NCI-H2107 (cell line): ENCODE measurements at places on chromosomes 1 and 21.

DNA sequence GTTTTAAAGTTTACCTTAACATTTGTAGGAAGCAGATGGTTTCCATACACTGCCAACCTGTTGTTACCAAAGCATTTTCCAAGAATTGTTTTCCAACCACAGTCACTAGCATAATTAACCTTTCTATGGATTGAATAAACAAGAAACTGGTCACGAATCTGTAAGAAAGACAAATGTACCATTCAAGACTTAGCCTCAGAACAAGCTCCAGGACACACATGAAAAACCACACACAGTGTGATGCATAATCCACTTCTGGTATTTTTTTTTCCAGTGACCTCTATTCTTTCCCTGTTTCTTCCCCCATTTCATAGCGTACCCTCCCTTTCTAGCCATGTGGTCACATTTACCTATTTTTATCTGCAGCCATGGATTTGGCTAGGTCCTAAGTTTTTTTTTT lies 29.6 kb upstream of the C1orf87 start:
- no peak for DNase-seq

DNA sequence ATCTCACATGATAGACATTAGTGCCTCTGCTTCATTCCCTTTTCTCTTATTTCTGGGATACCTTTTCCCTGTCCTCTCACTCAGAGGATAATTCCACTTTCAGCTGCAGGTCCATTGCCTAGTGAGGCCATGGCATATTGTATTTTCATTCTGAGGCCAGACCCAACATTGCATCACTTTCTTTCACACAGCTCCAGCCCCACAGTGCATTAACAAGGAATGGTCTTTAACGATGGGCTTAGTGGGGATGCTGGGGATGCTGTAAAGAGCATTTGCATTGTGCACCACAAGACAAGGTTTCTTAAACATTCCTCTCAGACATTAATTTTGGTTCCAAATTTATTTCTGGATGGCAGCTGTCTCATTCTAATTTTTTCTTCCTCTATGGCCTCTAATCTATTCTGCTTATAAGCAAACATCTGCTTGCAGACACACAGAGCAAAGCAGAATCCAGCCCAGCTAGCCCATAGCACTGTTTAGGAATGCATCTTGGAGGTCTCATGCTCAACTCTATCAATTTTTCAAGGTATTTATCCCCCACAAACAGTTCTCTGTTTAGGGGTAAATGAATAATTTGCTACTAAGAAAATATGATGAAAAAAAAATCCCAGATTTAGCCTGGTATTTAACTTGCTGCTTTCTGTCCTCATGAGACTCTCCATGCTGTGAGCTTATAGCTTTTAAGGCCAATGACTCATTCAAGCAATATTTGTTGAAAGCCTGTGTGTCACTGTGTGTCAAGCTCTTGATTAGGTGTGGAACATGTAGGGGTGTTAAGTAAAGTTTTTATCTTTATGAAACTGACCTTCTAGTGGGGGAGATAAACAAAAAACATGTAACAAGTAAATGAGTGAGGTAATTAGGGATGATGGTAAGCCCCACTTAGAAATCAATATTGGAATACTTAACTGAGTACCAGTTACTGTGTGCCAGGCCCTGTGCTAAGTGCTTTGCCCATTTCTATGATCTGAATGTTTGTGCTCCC lies 44.5 kb upstream of the CCDC190 start:
- DNase-seq = no peak

GRCh38 chr21:45471525-45472221 lies 66.7 kb downstream of the COL18A1 start:
- no peak for DNase-seq

DNA sequence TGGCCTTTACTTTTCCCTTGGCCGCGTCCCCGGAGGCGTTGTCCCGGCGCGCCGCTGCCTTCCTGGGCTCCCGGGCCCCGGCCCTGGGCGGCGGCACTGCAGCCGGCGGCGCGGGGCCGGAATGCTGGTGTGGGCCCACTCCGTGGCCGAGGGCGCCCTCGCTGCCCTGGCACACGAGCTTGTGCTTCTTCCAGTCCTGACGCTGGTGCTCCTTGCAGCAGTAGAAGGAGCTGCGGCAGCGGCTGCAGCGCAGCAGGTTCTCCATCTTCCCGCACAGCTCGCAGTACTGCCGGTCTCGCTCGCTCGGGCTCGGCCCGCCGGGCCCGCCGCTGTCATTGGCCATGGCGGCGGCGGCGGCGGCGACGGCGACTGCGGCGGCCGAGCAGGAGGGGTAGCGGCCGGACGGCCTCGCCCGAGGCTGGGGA lies 529 bp downstream of the EGLN1 start:
- DNase-seq = no peak

DNA sequence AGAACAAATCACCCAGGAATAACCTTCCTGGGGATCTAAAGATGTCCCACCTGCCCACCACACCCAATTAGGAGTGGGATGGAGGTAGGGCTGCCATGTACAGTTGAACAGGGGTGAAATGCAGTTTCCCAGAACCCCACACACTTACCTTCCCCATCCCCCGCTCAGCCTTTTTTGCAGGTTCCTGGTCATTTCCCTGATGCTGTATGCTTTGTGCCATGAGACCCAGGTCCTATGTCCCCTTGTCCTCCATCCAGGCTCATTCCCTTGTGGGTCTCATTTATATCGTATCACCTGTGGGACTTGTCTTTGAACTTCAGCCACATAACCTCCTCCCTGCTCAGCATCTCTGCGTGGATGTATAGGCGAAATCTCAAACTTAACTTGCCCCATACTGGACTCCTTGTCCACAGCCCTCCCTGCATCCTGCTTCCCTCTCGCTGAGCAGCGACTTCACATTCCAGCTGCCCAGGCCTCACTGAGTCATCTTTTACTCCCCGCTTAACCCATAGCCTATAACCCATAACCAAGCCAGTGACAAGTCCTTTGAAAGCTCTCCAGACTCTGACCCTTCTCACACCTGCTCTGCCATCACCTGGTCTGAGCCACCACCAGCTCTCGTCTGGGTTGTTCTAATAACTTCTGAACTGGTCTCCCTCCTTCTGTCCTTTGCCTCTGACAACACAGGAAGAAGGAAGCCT lies 4.7 kb downstream of the LDLRAD2 start:
- DNase-seq = no peak

GRCh38 chr1:230351983-230352382 lies 74.1 kb downstream of the PGBD5 start:
- DNase-seq = no peak

- no peak for DNase-seq
These were observed 135.0 kb downstream of the TGFB2 start for GRCh38 chr1:218480137-218480536.

DNA sequence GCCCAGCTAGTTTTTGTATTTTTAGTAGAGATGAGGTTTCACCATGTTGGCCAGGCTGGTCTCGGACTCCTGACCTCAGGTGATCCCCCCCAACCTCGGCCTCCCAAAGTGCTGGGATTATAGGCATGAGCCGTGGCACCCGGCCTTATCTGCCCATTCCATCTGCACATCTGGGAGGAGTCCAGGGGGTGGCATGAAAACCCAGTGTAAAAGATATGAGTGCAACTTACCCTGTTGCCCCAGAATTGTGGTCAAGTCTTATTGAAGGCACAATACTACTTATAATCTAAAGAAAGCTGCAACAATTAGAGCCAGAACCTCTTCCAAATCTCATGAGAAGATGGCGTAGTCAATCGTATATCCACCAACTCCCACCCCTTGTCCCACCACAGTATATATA lies 18.4 kb downstream of the CTXND2 start:
- no peak for DNase-seq

DNA sequence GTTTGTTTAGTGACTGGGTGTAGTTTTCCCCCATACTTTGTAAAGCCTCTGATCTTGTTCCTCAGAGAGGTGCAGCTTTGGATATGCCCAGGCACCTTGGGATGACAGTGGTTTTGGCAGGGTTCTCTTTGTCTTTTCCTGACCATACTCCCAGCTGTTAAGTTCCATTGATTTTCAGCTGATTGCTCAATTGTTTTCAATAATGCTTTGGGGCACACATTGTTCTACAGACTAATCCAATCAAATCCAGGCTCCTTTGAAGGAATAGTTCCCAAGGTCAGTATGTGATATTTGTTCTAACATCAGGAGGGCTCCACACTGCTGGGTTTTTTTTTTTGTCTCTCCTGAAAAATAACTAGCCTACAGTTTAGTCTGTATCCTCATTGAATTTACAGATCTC lies 24.8 kb downstream of the PPP2R5A start:
- no peak for DNase-seq
